ENCODE measurements at places on chromosomes 12 and 14.

- DNase-seq, result no peak
These were observed 180.6 kb upstream of the MYL2 start for GRCh38 chr12:111101003-111101402.

DNA sequence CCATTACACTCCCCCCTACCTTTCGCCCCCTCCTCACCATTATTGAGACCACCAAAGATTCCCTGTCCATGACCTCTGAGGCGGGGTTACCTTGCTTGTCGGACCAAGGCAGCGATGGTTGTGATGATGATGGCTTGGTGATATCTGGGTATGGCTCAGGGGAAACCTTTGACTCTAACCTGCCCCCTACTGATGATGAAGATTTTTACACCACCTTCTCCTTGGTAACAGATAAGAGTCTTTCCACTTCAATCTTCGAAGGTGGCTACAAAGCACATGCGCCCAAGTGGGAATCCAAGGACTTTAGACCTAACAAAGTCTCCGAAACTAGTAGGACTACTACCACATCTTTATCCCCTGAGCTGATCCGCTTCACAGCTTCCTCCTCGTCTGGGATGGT, 350.2 kb downstream of the DIO2 start:
- no peak for DNase-seq

GRCh38 chr14:68469208-68469713, 323.6 kb downstream of the ZFP36L1 start:
- no peak for DNase-seq

- DNase-seq, result no peak
These were observed 36.1 kb downstream of the CPSF6 start for GRCh38 chr12:69275471-69275891.

- DNase-seq, result no peak
These were observed 12.2 kb downstream of the RAPGEF3 start for GRCh38 chr12:47746523-47746922.

DNA sequence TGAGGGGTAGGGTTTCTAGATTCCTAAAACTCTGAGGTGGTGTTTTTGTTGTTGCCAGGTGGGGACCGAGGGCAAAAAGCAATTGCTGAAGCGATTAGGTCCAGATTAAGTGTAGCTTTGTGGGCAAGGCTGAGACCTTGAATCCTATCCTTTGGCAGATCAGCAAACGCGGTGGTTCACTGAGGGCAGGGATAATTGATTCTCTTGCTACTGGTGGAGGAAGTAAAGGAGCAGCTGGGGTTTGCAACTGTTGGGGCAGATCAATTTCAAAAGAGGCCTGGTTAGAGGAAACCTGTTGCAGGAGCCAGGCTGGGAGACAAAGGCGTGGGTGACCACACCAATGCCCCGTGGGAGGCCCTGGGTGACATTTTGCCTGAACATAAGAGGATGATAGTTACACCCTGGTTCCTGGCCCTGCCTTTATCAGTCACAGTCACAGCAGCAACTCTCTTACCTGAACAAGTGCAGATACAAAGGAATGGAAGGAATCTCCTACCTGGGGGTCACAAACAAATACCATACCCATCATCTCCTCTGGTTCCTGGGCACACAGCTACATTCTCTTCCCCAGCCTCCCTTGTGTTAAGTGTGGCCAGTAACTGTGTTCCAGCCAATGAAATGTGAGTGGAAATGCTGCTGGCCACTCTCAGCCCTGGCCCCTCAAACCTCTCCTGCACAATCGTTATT, 43.3 kb upstream of the RASSF3 start:
- no peak for DNase-seq

- DNase-seq, result no peak
These were observed 55.8 kb downstream of the GALNT4 start for GRCh38 chr12:89468648-89469326.

Measured in fibroblast of lung (primary cell).